ENCODE measurements at places on chromosomes 2 and 18.

DNA sequence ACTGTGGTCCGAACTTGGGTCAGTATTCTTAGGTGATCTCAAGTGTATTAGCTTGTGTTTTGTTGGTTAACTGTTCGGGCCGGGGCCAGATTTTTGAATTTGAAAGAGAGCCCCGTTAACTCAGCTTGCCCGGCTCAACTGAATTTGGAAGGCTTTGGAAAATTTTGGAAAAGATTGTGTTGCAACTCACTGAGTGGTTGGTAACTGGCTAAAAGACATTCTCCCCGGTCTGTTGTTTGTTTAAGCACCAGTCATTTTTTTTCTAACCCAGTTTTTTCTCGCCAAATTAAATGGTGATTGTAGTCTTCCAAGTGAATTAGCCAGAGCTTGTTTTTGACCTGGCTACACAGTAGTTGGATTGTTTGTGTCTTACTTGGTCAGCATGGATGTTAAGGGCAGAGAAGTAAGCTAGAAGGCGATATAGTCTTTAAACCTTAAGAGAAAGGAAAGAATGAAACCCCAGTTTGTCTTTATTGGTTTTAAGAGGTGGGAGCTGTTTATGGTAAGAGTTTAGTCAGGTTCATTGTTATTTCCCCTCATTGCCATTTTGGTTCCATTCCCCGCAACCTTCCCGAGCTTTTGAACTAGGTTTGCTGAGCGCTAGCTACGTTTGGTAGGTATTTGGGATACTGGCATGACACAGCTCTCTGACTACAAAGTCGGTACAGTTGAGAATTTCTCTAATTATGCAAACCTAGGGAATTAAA is 2.4 kb downstream of the MAP4K4 start:
- no peak for DNase-seq

- no peak for DNase-seq
Measured at GRCh38 chr2:60252581-60253150, 300.8 kb downstream of the BCL11A start.

GRCh38 chr2:24792542-24792873 is 683 bp downstream of the PTRHD1 start:
- DNase-seq, result no peak

GRCh38 chr2:80001701-80002101 is 302.9 kb downstream of the LRRTM1 start:
- DNase-seq, result no peak

DNA sequence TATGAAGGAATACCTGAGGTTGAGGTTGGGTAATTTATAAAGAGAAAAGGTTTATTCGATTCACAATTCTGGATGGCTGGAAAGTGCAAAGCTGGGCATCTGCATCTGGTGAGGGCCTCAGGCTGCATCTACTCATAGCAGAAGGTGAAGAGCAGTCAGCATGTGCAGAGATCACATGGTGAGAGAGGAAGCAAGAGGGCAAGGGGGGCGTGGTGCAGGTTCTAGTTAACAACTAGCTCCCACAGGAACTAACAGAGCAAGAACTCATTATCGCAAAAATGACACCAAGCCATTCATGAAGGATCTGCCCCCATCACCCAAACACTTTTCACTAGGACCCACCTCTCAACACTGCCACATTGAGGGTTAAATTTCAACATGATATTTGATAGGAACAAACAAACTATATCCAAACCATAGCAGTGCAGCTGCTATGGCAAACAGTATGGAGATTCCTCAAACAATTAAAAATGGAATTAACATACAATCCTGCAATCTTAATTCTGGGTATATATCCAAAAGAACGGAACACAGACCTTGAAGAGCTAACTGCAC is 72.8 kb upstream of the LDLRAD4 start:
- no peak for DNase-seq

DNA sequence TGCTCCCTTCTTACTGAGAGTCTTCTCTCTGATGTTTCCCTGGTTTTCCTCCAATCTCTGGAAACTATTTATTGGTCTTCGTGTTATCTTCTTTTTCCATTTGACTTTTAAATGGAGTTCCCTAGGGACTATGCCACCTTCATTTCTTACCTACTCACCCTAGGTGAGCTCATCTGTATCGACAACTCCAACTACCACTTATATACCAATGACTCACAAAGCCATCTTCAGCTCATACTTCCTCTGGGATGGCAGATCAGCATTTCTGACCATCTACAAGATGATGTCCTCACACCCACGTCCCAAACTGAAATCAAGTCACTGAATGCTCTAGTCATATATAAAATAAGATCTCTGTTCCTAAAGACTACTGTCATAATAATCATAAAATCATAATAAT is 40.6 kb downstream of the CFAP210 start:
- DNase-seq, result no peak

DNA sequence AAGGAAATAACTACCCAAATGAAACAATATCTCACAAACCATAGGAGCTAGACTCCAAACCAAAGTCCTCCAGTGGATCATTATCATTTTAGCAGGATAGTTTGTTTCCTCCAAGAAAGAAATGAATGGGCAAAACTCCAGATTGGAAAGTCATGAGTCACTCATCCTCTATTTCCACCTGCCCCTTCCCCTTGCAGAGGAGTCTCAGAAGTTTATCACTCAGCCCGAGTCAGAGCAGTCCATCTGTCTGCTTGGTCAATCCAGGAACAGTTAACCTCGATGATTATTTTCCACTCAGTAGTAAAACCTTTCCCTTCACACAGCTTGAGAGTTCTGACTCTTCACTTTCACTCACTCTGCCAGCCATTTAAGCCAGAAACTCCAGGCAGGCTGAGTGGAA is 462.2 kb downstream of the BCL11A start:
- no peak for DNase-seq

DNA sequence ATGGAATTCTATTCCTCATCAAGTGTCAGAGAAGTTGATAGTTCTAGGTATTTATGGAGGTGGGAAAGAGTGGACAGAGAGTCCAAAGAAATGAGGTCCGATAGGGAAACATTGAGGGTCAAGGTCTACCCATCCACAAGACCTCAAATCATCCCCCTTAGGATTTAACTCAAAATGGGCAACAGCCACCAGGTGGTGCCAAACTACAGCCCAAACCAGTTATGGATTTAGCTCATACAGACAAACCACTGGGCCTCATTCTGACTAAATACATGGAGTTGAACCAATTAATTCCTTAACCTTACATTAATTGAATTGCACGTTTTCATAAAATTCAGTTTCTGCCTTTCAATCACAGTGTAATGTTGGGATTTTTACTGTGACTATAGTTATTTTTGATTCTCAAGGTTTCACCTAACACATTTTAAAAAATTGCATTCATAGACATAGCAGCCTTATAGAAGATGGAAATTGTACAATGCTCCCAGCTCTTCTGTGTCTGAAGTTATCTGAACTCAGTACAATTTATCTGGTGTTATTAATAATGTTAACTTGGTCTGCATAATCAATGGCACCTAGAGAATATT is 98.2 kb upstream of the HNMT start:
- peak; percentile 38 for DNase-seq

DNA sequence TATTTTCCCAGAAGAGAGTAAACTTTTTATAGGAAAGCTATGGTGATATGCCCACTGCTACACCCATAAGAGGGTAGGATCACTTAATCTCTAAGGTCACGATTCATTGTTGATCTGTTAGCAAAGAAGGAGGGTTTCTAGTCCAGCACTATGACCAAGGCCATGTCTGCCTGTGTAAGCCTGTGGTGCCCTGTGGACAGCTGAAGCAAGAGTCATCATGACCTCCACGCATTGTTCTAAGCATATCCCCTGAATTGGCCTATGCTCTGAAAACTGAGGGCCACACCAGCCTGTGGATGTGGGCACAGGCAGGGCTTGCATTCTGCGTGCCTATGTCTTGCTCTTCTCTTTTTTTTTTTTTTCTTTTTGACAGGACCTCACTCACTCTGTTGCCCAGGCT is 89.8 kb upstream of the SMIM21 start:
- no peak for DNase-seq

DNA sequence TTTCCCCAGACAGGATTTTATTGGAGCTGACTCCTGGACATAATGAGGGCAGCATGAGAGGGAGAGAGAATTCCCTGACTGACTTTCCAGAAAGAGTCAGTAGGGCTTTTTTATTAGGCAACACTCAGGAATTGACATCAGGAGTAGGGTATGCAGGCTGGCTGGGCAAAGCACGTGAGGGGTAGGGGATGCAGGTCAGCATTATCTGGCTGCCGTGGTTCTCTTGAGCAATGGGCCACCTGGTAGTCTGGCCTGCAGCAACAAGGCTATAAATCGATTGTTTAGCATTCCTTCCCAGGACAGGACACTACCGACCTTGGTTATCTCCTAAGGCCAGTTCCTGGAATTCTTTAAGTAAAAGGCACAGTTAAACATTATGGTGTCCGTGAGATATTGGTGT is 160.8 kb upstream of the AGAP1 start:
- DNase-seq, result no peak

GRCh38 chr2:226184940-226185615 is 614.5 kb downstream of the IRS1 start:
- DNase-seq, result no peak

GRCh38 chr18:12703664-12704063 is 822 bp downstream of the PSMG2 start:
- DNase-seq, result no peak

- no peak for DNase-seq
Measured at GRCh38 chr2:3465844-3466481, 53.4 kb downstream of the ADI1 start.

DNA sequence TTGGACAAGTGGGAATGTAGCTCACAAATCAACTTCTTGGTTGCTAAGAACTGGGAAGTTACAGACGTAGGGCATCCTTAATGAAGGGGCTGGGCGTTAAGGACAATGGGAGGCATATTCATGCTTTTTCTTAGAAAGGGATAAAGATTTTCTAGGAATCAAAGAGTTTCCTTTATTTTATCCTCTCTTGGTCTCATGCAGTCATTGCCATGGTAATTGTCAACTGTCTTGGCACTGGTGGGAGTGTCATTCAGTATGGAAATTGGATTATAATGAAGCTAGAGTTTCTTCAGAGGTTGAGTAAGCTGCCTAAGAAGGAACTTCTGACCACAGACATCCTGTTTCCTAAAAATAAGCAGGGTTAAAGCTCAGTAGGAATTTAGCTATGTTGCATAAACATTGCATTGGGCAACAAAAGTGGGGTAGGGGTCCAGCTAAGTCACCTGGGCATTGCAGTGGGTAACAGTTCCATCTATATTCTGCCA is 114.0 kb downstream of the LYPD6B start:
- no peak for DNase-seq

Data from activated naive CD4-positive, alpha-beta T cell (primary cell).